HepG2 (cell line): ENCODE measurements at places on chromosomes 11 and 22.
A peak's percentile ranks its signal among the peaks of the same experiment; 100 is the strongest.

DNA sequence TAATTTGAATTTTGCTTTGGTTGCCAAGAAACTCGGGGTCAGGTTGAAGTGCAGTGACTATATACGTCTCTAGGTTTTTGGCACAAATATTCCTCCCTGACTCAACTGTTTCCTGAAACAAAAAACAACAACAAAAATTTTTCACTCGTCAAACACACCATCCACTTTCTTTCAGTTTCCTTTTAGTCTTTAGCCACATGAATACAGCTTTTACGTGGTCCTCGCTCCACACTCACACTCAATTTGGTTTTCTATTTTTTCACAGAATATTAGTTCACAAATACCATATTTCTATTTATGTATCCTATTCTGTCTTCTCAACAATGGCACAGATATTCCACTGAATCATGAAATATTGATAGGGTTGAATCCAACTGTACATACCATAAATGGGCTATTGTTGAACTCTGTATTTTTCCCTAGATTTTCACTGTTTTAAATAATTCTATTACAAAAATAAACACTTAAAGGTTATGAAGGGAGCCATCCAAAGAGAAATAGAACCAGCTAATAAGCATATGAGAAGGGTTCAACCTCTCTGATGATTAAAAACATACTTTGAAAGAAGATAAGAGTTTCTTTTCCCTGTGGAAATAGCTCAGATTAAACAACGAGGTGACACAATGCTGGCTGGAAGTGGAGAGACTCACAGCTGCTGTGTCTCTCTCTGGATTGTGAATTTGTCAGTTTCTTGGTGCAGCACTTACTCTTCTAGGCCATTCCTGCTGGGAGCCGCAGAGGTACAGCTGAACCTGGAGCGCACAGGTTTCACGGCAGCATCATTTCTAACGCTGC is 5.1 kb upstream of the FBLN1 start:
- no peak for DNase-seq

GRCh38 chr11:297586-298405 is 1.5 kb downstream of the IFITM5 start:
- peak; percentile 24 for DNase-seq

GRCh38 chr11:134659882-134660281 is 247.8 kb upstream of the B3GAT1 start:
- no peak for DNase-seq

DNA sequence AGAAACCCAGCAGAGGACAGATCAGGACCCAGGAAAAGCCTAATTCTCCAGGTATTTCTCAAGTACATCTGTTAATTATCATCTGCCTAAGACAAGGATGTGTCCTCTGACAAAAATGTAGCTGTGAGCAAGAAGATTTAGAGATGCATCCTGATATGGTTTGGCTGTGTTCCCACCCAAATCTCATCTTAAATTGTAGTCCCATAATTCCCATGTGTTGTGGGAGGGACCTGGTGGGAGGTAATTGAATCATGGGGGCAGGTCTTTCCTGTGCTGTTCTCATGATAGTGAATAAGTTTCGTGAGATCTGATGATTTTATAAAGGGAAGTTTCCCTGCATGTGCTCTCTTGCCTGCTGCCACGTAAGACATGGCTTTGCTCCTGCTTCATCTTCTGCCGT is 381.8 kb downstream of the BUD13 start:
- no peak for DNase-seq

DNA sequence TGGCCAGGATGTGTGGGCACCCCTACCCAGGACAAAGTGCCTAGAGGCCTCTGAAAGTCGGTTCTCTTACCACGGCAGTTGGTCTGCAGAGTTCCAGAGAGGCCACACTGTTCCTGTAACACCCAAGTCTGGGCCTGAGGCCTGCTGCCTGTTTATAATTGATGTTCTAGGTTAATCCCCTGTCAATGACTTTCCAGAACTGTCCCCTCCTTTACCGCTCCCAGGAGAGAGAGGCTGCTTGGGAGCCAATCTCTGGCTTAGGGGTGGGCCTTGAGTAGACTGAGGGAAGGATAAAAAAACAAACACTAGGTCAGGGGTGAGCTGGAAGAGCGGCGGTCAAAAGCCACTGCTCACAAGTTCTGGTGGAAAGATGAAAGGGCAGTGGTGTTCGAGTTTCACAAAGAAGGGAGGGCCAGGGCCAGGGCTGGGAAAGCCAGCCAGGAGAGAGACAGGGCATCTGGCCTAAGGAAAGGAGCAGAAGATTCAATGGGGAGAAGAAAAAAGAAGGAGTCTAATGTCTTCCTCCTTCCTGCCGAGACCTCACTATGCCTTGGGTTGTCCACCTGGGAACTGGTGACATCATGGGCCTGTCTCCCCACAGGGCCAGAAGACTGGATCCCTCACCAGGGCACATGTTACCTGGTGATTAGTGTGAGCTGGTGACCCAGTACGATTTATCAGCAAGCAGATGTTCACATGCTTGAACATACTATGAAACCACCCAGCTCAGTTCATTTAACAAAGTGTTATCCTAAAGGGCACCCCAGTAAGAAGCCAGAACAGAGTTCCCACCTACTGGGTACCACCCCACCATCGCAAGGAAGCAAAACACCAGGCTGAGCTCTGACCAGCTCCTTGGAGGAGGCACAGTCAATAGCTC is 50.2 kb downstream of the PC start:
- DNase-seq, result peak; percentile 89

DNA sequence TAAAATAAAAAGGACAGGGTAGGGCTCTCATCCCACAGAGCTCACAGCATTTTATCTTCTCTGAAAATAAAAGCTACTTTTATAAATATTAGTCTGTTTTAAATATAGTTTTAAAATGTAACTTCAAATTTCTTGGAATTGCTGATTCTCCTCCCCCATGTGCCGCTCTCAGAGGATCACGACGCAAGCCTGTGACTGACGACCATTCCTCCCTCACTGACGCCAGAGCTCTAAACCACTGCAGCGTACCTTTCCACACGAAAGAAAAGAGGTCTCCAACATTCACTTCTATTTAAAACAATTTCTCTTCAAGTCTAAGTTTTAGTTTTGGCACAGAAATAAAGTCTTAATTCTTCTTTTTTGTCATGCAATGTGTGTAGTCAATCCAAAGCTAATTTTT is 9.3 kb downstream of the TOLLIP start:
- no peak for DNase-seq

DNA sequence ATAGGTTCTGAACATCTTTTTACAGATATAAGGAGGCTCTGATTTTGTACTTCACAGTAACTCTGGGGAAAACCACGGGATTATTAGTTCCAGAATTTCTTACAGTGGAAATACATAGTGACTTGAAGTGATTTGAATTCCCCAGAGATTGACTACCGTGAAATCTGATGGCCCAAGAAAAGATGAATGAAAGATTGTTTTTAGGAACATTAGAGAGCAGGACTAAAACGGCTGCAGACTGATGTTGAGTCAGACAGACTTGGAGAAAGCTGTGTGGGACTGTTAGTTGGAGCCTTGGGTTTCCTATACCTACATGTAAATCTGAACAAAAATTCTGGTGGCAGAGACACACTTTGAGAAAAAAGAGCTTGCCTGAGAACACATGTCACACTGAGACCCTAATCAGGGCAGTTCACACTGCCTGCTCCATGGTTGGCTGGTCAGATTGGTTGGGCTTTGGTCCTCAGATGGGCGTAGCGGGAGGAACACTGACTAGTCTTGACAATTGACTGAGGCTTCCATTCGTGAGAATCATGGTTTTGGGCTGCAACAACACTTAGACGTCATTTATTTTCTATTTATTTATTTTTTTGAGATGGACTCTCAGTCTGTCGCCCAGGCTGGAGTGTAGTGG is 6.8 kb downstream of the PPP6R3 start:
- DNase-seq, result no peak

DNA sequence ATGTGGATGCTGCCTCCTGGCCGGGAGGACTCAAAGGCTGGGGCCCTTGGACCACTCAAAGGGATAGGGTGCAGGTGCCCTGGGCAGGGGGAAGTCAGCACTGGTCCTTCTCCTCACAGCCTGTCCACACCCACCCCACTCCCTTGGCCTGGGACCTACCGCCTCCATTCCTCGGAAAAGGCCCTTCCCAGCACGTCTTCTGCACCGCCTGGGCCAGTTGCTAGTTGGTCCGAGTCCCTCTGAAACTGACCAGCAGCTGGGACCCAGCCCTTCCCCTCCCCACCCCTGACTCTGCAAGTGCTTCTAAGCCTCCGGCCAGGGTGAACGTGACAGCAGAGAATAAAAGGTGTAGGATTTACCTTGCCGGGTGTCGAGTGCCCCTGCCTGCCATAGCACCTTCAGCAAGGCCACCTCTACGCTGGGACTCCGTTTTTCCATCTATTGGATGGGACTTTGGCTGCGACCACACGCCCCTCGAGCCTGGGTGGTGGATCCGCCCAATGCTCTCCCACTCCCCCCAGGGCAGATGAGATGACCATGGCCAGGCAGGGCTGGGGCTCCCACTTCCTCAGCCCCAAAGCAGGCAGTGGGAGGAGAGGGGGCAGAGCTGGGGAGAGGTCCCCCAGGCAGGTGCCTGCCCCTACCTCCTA is 37.3 kb downstream of the OSBPL5 start:
- no peak for DNase-seq

DNA sequence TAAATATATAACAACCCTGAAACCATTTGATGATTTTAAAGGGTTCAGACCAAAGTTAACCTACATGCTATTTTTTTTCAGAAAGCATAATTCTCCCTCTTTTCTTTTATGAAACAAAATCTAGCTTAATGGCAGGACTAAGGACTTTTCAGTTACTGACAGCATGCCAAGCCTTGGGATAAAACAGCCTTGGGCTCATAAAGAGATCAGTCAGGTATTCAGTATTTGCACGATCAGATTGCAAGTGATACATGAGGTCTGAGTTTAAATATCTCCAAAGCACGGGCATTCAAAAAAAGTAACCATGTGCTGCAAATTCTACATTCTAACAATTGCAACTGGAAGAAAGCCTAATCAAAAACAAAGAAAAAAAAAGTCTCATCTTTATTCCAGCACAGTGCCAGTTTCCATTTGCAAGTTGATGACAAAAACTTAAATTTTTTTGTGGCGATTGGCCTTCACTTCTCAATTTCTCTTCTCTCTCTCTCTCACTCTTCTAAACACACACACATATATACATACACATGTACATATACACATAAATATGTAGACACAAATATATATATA is 60.1 kb downstream of the CTSC start:
- DNase-seq, result no peak

- no peak for DNase-seq
These were observed 60.4 kb downstream of the CHST1 start for GRCh38 chr11:45605051-45605450.

- no peak for DNase-seq
These were observed 139.3 kb downstream of the FAM76B start for GRCh38 chr11:95650276-95650675.

DNA sequence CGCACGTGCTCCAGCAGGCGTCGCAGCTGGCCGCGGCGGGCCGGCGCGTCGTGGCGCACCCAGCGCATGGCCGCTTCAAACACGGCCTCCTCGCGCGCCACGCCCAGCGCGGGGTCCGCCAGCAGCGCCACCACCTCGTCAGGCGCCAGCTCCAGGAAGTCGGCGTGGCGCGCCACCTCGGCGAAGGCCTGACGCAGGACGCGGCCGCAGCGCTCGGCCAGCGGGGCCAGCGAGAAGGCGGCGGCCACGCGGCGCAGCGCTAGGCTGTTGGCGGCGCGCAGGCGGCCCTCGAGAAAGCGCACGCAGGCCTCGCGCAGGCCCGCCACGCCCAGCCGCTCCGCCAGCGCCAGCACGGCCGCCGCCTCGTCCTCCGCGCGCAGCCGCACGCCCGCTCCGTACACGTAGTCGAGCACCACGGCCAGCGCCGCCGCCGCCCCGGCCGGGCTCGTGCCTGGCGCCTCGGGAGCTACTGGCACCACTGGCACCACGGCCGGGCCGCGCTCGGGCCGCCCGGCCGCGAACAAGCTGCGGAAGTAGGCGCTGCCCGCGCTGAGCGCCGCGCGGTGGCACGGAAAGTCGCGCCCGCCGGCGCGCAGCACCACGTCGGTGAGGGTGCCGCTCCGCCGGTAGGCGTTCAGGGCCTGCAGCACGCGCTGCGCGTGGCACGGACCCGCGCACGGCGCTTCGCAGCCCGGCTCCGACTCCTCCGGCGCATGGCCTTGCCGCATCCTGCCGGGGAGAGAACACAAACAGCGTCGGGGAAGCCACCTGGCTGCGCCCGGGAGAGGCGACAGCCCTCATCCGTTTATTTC is 2.9 kb downstream of the KLHL35 start:
- no peak for DNase-seq

DNA sequence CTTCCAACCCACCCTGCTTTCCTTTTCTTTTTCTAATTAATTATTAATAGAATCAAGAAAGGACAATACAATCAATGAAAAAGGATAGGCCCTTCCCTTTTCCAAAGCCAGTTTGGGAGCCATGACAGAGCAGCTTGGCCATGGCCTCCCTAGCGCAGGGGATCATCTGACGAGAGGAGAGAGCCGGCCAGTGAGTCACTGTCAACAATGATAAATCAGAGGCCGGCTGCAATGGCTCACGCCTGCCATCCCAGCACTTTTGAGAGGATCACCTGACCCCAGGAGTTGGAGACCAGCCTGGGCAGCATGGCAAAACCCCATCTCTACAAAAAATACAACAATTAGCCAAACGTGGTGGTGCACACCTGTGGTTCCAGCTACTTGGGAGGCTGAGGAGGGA is 27.5 kb upstream of the KRTAP5-7 start:
- no peak for DNase-seq

- no peak for DNase-seq
These were observed 232.3 kb downstream of the JRKL start for GRCh38 chr11:96622026-96622634.

DNA sequence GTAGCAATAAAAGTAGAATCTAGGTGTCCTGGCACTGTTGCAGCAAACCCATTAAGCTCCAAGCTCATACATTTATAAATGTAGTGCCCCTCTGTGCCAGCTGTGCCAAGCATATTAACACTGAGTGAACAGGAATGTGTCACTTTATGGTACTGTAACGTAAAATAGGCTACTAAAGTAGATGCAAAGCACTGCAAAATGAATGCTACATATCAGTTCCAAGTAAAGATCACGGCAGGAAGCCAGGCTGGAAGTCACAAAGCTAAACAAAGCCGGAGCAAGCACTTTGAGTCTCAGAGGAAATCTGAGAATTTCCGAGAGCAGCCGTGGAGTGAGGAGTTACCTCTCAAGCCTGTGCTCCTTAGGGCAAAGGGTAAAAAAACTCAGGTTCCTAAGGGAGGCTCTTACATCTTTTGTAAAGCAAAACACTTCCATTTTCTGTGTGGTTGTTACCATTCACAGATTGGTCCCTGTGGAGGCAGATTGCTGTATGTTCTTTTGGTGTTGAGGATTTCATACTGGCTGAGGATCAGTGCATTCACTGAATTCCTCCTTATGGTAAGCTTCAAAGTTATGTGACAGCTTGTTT is 85.7 kb downstream of the WNT11 start:
- DNase-seq, result no peak

- DNase-seq, result no peak
These were observed 6.3 kb downstream of the MS4A12 start for GRCh38 chr11:60498853-60499252.
